ENCODE measurements at places on chromosomes 5 and 9. TPM values are rescaled to one million over a fixed set of nuclear protein-coding genes. Genes with fewer than 3 reads are reported as not detected.
A peak's percentile ranks its signal among the peaks of the same experiment; 100 is the strongest.

GRCh38 chr9:91403665-91404543 is 19.7 kb downstream of the NFIL3 start:
- H3K4me3 ChIP-seq = no peak overlapping the region
- DNase-seq = no peak
- no peak overlapping the region for H3K27ac ChIP-seq
- H3K4me1 ChIP-seq = no peaks in the 10 kb centered on the region

GRCh38 chr9:27150746-27151406 is 41.9 kb downstream of the TEK start:
- H3K27me3 ChIP-seq = no peaks in the 10 kb centered on the region
- DNase-seq = no peak
- H3K4me3 ChIP-seq = no peak overlapping the region
- H3K4me1 ChIP-seq = no peaks in the 10 kb centered on the region

DNA sequence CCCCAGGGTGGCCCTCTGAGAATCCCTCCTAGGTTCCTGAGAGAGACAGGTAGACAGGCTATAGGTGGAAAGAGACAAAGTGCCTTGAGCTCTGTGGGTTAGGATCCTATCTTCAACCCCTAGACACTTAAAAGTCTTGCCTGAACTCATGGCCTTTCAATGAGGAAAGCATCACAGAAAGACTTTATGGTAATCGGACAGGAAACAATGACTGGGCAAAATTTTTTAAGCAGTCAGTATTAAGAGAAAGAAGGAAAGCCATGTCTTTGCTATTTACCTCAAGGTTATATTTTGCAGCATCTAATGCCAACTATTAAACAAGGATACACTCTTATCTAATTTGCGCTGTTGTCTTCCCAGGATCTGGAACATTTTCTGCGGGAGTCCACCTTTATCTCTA is 93.2 kb downstream of the PCSK1 start:
- H3K4me3 ChIP-seq = no peak overlapping the region
- no peaks in the 10 kb centered on the region for H3K27me3 ChIP-seq
- H3K36me3 ChIP-seq = no peaks in the 10 kb centered on the region
- H3K4me1 ChIP-seq = peaks cover 34% of the 10 kb centered on the region
- DNase-seq = no peak

DNA sequence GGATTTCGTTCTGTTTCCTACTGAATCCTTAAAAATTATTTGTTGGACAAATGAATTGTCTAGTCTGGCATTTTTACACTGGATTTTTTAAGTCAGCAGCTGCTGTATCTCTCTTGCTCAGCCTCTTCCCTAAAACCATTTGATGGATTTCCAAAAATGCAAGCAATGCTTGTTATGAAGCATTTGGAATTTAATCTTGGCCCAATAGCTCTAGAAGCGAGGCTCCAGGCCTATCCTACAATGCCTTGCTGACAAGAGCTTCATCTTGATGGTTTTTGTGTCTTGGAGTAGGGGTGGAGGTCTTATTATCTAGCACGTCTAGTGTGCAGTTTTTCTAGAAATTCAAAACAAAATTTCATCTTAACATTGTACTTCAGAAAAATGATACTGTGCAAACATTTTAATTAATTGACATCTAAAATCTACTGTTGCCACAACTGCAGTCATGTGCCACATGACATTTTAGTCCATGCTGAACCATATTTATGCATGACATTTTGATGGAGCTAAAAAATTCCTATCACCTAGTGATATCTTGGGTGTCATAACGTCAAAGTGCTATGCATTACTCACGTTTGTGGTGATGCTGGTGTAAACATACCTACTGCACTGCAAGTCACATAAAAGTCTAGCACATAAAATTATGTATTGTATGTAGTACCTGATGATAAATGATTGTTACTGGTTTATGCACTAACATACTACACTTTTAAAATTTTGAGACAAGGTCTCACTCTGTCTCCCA is 5.9 kb upstream of the RAD23B start:
- H3K27me3 ChIP-seq = no peaks in the 10 kb centered on the region
- H3K36me3 ChIP-seq = no peaks in the 10 kb centered on the region
- no peak for DNase-seq
- H3K4me3 ChIP-seq = no peak overlapping the region
- H3K27ac ChIP-seq = no peak overlapping the region

DNA sequence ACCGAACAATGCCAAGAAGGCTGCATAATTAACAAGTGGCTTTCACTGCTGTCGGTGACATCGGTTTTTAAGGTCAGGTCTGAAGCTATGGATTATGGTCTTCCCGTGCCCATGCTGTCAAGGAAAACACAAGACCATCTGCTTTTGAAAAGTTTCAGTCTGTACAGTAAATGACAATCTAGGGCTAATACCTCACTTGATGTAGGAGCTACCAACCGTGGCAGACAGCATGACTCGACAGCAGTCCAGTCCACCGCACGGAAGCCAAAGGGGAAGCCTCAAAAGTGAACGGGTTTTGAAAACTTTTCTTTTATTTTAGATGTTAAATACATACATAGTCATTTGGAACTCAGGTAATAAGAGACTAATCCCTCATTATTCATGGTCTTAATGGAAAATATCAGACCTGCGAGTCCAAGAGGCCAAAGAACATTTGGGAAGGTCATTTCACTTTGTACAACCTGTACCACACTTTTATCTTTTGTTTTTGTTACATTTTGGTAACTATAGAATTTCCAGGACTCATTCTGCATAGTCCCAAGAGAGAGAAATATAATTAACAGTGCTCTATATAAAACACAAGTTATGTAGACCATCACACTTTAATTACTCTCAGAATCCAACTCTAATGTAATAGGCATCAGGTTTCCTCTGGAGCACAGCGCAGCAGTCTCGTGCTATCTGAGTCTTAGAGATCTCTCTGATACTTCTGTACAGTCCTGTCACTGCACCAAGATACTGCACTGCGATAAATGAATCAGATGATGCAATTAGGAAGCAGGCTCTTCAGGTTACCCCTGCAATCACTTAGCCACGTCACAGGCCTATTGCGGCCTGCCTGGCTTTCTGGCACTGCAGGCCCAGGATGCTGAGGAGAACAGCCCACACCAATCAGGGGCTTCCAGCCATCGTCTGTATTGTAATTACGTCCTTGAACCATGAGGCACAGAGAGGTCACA is 184.9 kb downstream of the FANCC start:
- DNase-seq = no peak
- no peak overlapping the region for H3K4me3 ChIP-seq
- no peaks in the 10 kb centered on the region for H3K4me1 ChIP-seq
- no peak overlapping the region for H3K27ac ChIP-seq

DNA sequence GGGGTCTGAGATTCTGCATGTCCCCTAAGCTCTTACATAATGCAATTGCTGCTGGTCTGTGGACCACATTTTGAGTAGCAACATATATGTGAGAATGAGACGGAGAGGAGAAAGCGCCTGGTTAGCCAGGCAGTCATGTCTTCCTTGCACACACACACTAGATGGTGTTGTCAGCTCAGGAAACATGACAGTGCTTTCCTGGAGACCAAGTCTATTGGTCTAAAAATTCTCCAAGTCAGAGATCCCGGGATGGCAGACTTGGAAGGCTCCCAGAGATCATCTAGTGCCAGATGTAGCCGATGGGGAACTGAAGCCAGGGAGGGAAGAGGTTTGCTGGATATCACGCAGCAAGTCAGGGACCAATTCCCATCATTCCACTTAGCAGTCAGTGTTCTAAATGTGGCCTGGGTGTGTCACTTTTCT is 53.4 kb downstream of the GALNT12 start:
- no peaks in the 10 kb centered on the region for H3K36me3 ChIP-seq
- no peak overlapping the region for H3K27ac ChIP-seq
- DNase-seq = peak; percentile 88

Gene SOHLH1
- not detected for total RNA-seq

Gene GAPT
- total RNA-seq = 0.20 TPM
